CD4-positive, alpha-beta T cell treated with Interferon gamma for 1 hour (primary cell): ENCODE measurements at places on chromosomes 3 and 15.

DNA sequence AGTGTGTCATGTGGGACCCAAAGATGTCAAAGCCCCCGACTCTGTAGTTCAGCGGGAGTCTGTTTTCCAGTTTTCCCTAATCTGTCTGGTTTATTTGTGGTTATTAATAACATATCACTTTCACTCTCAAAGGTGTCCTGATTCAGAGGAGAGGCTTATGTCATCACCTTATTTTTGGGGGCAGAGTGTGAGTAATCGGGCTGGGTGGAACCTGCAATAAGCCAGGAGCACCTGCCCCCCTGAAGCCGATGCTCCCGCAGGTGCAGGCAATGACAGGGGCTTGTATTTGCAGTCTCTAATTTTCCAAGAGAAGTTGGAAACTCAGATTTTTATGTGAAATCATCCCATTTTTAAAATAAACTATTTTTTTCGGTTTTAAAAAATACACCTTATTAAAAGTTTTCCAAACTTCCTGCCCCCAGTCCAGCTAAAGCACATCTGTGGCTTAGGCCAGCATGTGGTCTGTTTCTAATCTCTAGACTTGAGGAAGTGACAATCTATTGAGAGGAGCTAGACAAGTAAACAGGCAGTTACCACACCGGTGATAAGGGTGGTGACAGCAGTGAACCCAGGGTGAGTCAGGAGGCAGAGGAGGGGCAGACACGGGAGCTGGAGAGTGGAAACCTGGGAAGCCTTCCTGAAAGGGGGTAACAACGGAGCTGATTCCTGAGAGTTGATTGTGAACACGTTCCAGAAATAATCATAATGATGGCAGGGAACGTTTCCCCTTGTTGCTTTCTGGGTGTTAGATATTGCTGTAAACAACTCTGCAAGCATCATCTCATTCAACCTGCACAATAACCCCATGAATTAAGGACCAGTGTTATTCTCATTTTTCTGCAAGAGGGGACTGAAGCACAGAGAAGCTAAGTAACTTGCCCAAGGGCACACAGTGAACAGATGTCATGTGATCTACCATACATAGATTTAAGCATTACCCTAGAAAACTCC lies 37.2 kb downstream of the BHLHE40 start:
- peak; percentile 56 for DNase-seq

DNA sequence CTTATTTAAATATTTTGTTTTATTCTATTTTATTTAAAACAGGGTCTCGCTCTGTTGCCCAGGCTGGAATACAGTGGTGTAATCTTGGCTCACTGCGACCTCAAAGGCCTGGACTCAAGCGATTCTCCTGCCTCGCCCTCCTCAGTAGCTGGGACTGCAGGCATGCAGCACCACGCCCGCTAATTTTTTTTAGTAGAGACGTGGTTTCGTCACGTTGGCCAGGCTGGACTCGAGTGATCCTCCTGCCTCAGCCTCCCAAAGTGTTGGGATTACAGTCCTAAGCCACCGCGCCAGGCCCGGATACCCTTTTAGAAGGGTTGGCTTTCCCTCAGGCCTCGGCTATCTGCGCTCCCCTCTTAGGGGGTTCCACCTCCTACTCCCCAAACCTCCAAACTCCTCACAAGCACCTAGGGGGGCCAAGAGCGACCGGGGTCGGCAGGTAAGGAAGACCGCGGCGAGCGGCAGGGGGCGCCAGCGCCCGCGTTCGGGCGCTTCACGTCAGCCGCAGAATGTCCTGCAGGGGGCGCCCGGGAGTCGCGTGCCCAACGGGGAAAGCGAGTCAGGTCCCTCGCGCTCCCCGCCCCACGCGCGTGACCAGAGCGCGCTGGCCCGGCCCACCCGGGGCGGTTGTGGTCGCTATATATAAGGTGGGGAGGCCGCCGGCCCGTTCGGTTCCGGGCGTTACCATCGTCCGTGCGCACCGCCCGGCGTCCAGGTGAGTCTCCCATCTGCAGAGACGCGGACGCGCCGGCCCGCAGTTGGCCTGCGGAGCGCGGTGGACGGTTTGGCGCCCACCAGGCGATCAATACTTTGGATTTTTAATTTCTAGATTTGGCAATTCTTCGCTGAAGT lies 51.8 kb upstream of the GATM start:
- DNase-seq, result peak; percentile 77

- no peak for DNase-seq
Observed at GRCh38 chr3:181076558-181076957, 87.0 kb upstream of the DNAJC19 start.

DNA sequence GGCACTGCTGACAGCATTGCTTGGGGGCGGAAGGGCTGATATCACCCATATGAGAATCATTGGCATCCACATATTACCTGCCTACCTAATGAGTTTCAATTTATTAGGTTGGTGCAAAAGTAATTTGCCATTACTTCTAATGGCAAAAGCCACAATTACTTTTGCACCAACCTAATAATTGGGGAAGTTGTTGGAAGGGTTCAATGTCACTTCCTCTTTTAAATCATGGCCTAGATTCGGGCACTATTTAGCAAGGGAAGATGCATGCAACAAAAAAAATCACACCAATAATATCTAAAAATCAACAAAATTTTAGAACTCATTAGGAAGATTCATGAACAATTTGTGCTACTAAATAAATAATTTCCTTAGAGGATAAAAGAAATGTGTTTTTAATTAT lies 56.0 kb upstream of the AGTR1 start:
- DNase-seq, result no peak

DNA sequence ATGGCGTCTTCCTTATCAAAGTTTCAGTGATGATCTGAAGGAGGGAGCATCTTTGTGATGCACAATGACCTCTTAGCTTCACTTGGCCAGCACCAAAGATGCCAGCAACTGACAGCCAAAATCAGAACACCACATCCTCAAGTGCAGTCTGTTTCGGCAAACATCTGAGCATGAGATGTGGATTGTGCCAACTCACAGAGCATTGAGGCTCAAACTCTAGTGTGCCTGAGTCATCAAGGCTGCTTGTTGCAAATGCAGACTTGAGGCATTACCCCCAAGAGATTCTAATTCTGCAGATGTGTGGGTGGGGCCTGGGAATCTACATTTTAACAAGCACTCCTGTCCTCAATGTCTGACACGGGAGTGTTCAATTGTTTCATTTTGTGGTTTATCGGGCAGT lies 35.8 kb downstream of the ABHD5 start:
- no peak for DNase-seq

DNA sequence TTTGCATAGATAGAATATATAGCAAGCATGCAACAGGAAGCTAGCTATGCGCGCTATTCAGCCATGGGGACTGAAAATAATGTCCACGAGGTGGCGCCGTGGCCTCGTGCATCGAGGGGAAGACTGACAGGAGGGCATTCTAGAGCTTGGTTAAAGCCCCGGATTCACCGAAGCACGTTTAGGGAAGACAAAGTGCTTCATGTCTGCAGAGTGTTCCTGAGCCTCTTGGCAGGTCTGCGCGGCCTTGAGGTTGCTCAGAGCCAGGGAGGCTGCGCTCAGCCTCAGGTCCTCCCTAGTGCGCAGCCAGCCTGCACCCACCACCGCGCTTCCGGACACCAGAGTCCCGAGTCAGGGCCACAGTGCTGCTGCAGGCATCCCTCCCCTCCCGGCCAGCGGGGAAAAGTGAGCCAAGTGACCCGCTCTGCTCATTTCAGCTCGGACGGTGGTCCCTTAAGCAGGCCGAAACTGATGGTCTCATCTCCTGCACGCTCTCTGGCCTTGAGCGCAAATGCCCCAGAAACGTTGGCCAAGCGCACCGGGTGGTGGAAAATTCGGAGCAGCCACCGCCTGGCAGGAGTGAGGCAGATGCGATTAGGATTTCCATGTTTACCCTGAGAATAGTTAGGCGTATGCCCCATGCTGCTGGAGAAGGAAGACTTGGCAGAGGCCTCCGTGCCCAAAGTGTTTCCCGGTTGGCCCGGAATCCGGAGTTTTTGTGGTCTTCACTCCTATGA lies 24.8 kb downstream of the GABRA5 start:
- no peak for DNase-seq

DNA sequence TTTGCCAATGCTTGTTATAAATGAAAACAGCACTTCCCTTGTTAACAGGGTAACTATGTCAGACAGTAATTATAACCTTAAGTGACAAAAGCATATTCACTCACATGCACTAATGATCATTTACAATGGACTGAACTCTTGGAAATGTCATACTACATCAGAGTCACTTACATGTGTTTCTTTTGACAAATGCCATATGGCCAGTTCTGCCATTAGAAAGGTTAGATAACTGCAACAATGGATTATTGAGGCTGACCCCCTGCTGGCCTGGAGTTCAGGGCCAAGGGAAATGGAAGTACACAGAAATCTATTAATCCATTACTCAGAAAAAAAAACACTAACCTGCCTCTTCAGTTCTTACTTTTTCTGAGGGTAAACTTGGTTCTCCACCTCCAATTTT lies 313.4 kb downstream of the CNTN3 start:
- no peak for DNase-seq

DNA sequence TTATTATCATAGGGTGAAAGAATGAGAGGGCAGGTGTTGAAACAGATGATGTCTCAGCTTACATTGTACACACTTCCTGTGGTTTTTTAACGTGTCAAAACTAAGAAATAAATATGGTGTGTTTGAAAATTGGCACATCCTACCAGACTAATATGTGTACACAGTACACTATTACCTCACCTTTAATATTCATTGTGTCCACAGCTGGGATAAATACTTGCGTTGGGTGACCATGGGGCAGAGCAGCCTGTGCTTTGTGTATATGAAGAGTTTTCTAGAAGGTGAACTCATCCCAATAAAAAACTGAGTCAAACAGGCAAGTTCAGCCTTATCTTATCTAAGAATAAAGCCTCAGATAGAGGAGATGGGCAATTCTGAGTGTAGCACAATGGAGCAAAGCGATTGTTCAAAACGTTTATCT lies 17.3 kb downstream of the SUCNR1 start:
- no peak for DNase-seq

DNA sequence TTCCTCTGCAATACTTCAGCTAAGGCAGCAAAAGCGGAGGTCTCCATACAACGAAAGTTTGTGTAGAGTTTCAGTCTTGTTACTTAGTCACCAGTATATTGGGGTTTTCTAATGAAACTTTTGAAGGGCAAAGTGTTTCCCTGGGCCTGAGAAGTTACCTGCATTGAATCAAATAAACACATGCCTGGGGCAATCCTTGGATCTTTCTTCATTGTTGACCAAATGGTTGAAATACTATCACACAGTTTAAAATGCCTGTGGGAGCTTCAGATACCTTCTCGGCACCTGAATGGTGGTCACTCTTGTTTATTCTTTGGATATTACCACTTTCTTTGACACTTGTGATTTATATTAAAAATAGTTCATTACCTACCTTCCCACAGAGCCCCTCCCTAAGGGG lies 988 bp upstream of the CHSY1 start:
- no peak for DNase-seq

DNA sequence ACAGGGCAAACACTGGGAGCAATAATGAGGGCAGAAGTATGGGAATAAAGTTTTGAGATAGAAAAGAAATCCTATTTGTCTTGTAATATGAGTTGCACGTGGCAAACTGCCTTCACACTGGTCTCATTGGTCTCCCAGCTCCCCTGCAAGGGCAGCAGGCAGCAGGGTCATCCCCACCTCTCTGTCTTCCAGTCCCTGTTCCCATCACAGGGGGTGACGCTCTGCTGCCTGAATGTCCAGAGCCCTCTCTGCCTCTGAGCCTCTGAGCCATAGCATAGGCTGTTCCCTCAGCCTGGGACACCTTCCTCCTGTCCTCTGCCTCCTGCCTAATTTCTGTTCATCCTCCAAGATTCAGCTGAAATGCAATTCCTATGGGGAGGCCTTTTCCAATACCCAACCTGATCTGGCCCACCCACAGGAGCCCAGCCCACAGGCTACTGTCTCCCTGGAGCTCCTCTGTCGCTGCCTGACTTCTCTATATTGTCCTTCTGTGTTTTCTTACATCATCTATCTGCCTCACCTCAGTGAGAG lies 12.1 kb upstream of the SKOR1 start:
- no peak for DNase-seq

GRCh38 chr3:159499031-159499793 lies 489.4 kb upstream of the IL12A start:
- no peak for DNase-seq

GRCh38 chr3:116154389-116154788 lies 290.9 kb downstream of the LSAMP start:
- no peak for DNase-seq

DNA sequence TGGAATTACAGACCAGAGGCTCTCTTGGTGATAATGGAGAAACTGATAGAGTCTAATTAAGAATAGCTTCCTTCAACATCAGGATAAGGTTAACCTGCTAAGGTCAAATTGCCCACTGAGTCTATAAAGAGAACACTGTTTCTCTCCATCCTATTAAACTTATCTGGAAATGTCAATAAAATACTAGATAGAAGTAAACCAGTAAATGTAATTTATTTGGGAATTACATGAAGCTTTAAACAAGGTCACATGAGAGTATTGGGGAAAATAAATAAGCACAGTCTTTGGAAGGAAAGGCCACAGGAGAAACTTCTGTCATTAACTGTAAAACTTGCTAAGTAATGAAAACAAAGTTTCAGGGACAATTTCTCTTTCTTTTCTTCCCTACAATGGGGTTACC lies 118.5 kb downstream of the DPH6 start:
- DNase-seq, result no peak

GRCh38 chr15:92848852-92849598 lies 51.1 kb upstream of the CHD2 start:
- DNase-seq, result peak; percentile 52

DNA sequence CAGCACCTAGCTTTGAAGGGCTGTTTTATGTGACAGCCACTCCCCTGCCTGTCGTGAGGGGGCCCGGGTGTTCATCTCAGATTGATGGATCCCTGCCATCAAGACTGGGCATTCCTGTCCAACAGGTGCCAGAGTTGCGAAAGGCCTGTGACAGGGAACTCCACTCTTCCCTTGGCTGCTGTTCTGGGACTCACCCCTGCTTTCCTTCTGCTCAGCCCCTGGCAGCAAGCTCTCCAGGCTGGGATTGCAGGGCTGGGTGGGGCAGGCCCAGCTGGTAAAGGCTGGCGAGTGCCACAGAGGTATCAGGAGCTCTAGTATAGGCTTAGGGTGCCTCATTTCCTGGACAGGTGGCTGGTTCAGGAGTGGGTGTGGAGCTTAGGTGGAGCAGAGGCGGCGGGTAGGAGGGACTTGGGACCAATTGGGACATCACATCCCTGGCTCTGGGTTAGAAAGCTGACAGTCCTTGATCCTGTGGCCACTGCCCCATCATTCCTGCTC lies at the start of gene PLA2G4B:
TSS of gene PLA2G4B (plus strand) at position 448 of the 498 bp plus-strand sequence. CDS start 67 bp downstream, outside the sequence.
- DNase-seq, result no peak

DNA sequence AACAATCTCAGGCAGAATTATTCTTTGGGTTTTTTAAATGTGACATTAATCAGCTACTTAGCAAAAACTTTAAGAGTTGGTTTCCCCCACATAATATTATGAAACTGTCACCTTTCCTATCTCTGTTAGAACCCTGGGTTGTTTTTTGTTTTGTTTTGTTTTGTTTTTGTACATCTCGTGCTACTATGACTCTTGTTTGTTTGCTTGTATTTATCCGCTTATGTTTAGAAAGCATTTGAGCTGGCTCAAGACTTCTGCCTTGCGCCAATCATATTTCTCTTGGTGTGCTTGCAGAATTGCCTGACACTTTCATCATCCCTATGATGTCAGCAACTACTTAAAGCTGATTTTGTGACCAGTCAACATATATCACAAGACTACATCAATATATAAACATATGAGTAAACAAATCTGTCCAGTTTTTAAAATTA lies 116.9 kb downstream of the DCLK3 start:
- DNase-seq, result no peak

- no peak for DNase-seq
Observed at GRCh38 chr3:20556661-20557060, 370.7 kb upstream of the SGO1 start.

GRCh38 chr3:58355179-58355578 lies 22.5 kb downstream of the PXK start:
- DNase-seq, result peak; percentile 33

GRCh38 chr3:140902791-140903190 lies 38.8 kb upstream of the SLC25A36 start:
- DNase-seq, result no peak
